ENCODE measurements at places on chromosomes 13 and 19.

DNA sequence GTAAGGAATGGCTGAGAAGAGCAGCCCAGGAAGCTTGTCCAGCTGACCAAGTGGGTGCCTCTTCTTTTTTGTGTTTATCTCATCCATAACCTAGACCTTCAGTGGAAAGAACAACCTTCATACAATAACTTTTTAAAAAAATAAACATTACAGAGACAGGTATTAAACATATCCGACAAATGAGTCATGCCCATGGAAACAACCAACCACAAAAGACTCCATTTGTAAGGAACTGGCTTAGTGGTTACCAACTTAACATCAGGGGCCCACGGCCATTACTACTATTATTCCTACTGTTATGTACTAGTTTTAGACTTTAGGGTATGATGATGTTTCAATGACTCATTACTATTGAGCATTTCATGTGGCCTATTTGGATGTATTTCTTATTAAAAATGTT, 191.7 kb upstream of the SERP2 start:
- no peak for DNase-seq

GRCh38 chr19:34254698-34255432, 511 bp downstream of the GARRE1 start:
- peak; percentile 17 for DNase-seq

GRCh38 chr13:44040070-44040817, 160.5 kb downstream of the LACC1 start:
- no peak for DNase-seq

DNA sequence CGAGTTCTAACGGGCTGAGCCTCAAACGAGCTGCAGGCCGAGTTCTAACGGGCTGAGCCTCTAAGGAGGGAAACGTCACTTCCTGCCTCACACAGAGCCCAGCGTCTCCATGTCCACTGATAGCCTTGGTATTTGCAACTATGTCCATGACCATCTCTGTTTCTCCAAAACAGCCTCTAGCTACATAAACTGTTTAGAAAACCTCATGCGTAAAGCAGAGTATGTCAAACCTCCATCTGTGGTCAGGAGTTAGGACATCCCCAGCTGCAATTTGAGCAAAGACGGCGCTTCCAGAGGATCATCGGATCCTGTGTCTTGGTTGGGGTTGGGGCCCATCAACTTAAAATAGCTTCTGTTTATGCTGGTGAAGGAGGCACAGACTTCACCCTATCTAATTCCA, 20.8 kb downstream of the RASA3 start:
- DNase-seq, result no peak

- DNase-seq, result no peak
Measured at GRCh38 chr13:30319130-30319529, 11.8 kb upstream of the KATNAL1 start.

DNA sequence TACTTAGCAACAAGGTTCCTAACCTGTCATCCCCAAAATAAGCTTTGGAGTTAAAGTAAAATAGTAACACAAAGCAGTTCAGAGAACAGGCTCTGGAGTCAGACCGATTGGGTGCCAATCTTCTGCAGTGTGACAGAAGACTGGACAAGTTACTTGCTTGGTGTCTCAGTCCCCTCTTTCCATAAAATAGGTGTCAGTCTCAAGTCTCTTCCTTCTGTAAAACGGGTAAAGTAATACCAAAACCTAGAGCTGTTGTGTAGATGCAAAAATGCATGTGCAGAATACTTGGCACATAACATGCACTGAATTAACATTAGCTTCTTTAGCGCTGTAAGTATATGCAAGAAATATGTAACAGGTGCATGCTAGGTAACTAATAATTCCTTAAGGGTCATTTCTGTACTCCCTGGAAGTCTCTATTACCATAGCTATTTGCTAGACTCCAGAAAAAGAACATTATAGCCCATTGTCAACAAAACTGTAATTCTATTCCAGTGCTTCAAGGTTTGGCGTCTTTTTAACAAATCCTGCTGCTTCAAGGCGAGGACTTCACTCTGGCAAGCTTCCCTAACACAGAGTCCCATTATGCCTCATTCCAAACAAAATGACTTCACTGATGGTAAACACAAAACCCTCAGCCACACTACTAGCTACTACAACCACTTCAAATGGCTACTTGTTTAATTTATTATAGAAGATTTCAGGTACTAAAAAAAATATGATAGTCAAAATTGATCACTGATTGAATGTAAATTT, 32.8 kb downstream of the ELF1 start:
- no peak for DNase-seq

GRCh38 chr19:4062419-4063368, 4.0 kb downstream of the ZBTB7A start:
- no peak for DNase-seq

DNA sequence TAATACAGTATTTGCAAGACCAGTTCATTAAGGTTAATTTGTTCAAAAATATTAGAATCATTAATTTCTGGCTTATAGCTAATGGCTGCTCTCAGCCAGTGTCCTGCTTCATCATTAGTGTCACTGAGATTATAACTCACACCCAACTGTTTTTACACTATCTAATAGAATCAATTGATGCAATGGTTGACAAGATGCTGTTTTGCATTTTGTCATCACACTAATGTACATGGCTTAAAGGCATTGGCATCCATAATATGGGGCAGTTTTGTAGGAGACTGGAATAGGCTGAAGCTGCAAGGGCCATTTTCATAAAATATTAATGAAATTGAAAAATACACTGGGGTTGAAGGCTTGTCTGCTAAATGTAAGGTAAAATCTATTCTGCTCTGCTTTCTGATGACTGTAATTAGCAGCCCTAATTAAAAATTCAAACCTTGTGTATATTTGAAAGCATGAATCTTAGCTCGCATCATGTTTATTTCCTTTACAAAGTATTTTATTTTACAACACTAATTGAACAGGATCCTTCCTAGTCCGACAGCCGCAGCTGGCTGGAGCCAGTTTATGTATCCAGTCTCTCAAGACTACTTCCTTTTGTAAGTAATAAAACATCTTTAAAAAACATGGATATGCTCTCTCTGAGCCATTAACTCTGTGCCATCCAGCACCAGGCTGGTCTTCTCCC, 296.7 kb downstream of the POU4F1 start:
- DNase-seq, result no peak

GRCh38 chr13:19264711-19265110, 83.1 kb upstream of the TUBA3C start:
- DNase-seq, result no peak

GRCh38 chr19:48051335-48052033, 7.6 kb upstream of the CABP5 start:
- no peak for DNase-seq

- no peak for DNase-seq
Measured at GRCh38 chr19:11286312-11286974, 9.5 kb upstream of the TSPAN16 start.

DNA sequence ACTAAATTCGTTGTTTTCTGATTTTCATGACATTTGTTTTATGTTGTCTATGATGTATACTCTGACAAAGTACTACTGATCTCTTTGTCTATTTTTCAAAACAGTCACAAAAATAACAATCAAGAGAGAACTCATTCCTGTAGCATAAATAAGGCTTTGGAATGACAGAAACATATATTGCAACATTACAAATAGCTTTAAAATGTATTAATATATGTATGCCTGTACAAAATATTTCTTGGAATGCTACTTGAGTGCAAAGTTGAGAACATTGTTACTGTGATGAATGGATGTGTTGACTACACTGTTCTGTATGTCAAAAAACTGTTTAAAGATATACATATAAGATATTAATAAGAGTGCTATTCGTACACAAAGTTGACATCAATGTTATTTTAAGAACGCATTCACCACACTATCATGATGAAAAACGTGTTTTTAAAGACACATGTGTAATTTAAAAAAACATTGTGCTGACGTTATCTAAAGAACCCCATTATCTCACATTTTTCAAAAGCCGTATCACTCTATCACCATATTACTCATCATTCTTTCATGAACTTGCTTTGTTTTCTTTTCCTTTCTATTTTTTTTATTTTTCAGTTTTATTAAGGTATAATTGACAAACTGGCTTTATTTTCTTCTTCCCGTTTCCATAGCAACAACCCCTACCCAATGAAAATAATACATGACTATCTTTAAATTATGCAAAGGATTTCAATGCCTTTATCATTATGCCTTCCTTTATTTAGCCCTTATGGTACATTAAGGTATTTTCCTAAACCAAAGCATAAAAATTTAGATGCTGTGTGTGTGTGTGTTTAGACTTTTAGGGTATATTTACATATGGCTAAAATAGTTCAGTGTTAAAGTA, 918.8 kb downstream of the SLITRK1 start:
- no peak for DNase-seq

Measured in CD4-positive, alpha-beta T cell treated with Interleukin-2 at 100 ng/mL for 4 hours (primary cell).